ENCODE measurements at places on chromosomes 2 and 18. TPM values are rescaled to one million over a fixed set of nuclear protein-coding genes. Genes with fewer than 3 reads are reported as not detected.

GRCh38 chr2:241692448-241692847, 5.8 kb upstream of the DTYMK start:
- DNase-seq, result no peak

DNA sequence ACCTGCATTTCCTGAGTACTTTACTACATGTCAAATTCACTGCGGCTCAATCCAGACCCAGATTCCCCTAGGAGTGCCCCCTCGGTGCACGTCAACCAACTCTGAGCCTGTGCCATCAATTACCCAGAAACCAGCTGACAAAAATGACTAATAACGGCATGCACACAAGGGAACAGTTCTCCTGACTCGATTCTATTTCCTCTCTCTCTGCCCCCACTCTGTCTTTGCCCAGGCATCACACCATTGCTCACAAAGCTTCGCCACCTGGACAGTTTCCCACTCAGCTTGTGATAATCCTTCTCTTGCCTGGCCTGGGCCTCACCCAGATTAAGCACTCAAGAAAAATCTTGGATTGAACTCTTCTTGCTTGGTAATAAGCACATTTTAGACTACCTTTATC, 115.3 kb upstream of the NDUFV2 start:
- no peak for DNase-seq

GRCh38 chr2:191907091-191907490, 60.2 kb upstream of the CAVIN2 start:
- DNase-seq, result no peak

DNA sequence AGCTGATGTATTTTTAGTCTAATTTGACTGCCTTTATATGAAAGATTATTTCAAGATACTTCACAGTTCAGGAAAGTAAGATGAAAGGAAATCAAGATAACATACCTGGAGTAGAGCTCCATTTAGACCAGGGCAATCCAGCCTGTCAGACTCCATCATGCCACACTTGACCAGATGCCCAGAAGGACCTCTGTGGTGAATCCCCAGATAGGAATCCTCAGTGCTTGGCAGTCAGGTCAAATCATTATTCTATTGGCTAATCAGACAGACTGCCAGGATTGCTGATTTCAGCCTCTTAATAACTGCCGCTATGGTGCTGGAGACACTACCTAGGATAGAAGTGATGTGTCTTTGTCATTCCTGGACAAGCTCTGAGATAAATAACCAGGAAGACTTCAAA, 404.2 kb downstream of the STK39 start:
- no peak for DNase-seq

- DNase-seq, result peak; percentile 25
These were observed 27.0 kb downstream of the IRS1 start for GRCh38 chr2:226772389-226773179.

- no peak for DNase-seq
These were observed 122.9 kb upstream of the ACVR1C start for GRCh38 chr2:157751462-157752058.

DNA sequence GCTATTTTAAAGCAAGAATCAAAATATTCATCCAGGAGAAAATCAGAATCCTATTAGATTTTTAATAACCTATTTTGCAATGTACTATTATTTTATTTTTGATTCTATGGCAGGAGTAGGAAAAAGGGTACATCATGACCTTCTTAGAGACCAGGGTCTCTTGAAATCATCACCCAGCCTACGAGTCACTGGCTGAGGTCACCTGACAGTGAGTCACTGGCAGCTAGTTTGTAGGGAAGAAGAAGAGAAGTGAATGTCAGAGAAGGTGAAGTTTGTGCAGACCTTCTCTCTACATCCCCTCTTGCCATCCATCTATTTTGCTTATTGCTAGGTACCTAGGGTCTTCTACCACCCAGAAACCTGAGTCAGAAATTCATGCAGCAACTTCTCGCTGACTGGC, 144.2 kb downstream of the ALK start:
- no peak for DNase-seq

DNA sequence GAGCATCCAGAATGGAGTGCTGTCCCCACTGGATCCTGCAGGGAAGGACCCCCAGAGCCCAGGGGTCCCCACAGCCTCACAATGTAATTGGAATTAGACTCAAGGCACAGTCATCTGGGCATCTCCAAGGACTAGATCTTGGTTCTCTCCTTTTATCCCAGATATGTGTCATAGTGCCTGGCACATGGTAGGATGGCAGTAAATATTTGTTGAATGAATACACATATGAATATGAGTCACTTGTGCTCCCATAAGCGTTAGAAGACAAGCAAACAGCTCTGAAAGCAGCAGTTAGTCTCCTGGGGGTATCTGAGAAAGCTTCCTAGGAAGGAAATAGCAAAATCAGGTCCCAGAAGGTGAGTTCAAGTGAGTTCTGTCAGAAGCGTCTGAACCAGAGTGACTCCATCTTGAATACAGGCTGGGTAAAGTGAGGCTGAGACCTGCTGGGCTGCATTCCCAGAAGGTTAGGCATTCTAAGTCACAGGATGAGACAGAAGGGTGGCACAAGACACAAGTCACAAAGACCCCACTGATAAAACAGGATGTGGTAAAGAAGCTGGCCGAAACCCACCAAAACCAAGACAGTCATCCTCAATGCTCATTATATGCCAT, 234.1 kb upstream of the ID2 start:
- no peak for DNase-seq

DNA sequence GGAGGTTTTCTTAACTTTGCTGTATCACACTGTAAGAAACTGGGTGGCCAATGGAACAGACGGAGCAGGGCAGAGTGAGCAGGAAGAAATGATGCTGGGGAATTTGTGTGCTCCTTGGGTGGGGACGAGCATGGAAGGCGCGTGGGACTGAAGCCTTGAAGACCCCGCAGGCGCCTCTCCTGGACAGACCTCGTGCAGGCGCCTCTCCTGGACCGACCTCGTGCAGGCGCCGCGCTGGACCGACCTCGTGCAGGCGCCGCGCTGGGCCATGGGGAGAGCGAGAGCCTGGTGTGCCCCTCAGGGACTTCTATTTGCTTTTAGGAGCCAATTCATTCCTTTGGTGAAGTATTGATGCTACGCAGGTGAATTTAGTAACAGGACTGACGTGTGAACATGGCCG, 8.9 kb downstream of the TPO start:
- no peak for DNase-seq

GRCh38 chr2:10776231-10776977, 36.2 kb downstream of the PDIA6 start:
- no peak for DNase-seq

DNA sequence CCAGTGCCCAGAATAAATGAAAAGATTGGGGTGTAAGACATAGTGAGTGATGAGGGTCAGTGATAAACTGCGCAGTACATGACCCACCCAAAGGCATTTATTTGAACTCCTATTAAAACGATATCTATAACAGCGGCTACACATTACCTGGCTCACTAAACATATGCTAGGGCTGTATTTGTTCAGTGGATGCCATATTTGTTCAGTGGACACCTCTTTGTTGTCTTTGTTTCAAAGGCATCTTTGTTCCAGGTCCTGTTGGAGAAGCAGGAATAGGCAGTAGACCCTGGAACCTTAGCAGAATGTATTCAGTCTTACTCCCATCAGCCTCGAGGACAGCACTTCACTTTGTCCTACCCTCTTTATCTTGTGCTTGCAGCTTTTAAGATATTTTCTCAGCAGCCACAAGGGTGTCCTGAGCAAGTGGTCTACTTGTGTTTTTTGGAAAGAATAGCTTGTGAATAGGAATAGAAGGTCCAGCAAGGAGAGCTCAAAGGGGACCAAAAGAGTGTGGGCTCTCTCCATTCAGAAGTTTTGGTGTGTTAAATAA, 650.8 kb upstream of the FANCL start:
- DNase-seq, result no peak

GRCh38 chr2:155442088-155442487, 743.6 kb downstream of the KCNJ3 start:
- DNase-seq, result no peak

LGALSL gene
- total RNA-seq, result 0.29 TPM

CFLAR gene
- total RNA-seq, result 222 TPM

RIT2 gene
- not detected for total RNA-seq
